Lung (tissue), 17 donors: ENCODE measurements at places on chromosomes 6 and 20. TPM values are rescaled to one million over a fixed set of nuclear protein-coding genes. Genes with fewer than 3 reads are reported as not detected.

- no peak for DNase-seq
- H3K36me3 ChIP-seq: no peaks in the 10 kb centered on the region
- no peak overlapping the region for H3K27ac ChIP-seq
- no peaks in the 10 kb centered on the region for H3K27me3 ChIP-seq
Measured at GRCh38 chr20:63128956-63129355, 87.0 kb downstream of the YTHDF1 start.

The TAP2 gene
- total RNA-seq: 15.2 TPM

- H3K27ac ChIP-seq: no peak overlapping the region
- DNase-seq: peak; percentile 14
- H3K36me3 ChIP-seq: no peaks in the 10 kb centered on the region
- no peaks in the 10 kb centered on the region for H3K4me1 ChIP-seq
- H3K4me3 ChIP-seq: no peak overlapping the region
Measured at GRCh38 chr6:139062932-139063646, 34.5 kb downstream of the ABRACL start.

The MPIG6B gene
- total RNA-seq: 0.64 TPM

GRCh38 chr20:32354592-32355416 lies 3.3 kb upstream of the ASXL1 start:
- no peaks in the 10 kb centered on the region for H3K36me3 ChIP-seq
- peaks cover 14% of the 10 kb centered on the region for H3K4me1 ChIP-seq
- H3K27me3 ChIP-seq: no peaks in the 10 kb centered on the region
- no peak overlapping the region for H3K27ac ChIP-seq
- H3K4me3 ChIP-seq: no peak overlapping the region
- no peak for DNase-seq

DNA sequence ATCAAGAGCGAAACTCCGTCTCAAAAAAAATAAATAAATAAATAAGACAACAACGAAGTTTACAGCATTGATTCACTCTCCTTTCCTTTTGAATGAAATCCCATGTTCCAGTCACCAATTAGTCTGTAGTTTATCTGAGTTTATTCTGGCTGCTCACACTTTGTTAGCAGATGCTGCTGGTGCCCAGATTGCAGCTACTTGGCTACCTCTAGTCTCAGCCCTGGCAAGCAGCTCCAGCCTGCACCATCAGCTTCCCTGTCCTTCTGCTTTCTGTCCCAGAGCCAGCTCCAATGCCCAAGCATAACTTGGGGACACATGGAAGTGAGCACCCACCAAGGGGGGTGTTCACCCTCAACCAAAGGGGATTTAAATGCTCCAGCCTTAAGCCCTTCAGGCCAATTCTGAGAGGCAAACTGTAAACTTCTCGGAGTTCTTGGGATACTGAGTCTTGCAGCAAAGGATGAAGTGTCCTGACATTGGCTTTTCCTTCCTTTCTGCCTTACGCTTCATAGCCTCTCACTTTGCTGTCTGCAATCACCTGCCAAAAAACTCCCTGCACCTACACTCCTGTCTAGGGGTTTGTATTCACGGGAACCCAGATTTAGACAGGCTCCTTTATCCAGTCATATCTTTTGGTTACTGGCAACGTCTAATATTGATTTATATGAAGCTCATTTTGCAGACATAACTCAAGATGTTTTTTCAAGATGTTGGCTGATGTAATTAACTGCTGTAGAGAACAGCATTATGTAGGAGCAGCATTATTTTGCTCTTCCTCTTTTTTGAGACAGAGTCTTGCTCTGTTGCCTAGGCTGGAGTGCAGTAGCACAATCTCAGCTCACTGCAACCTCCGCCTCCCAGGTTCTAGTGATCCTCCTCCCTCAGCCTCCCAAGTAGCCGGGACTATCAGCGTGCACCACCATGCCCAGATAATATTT lies 9.8 kb upstream of the TASP1 start:
- H3K4me3 ChIP-seq: no peak overlapping the region
- no peak overlapping the region for H3K27ac ChIP-seq
- H3K36me3 ChIP-seq: no peaks in the 10 kb centered on the region
- H3K27me3 ChIP-seq: no peaks in the 10 kb centered on the region

The HLA-DRB5 gene
- 6.4 TPM for total RNA-seq

DNA sequence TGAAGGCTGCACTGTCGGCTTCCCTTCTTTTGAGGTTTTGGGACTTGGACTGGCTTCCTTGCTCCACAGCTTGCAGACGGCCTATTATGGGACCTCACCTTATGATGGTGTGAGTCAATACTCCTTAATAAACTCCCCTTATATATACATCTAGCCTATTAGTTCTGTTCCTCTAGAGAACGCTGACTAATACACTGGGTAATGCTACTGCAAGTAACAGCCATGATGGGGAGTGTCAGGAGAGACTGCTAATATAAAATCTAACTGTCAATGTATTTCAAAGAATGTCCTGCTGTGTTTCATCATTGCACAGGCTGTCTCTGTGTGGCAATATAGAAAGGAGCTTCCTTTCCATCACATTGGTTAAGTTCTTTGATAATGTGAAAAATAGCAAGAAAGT lies 57.7 kb upstream of the UST start:
- DNase-seq: no peak
- no peaks in the 10 kb centered on the region for H3K36me3 ChIP-seq

GRCh38 chr6:161963634-161964234 lies 689.9 kb upstream of the AGPAT4 start:
- no peak overlapping the region for H3K27ac ChIP-seq
- H3K4me1 ChIP-seq: no peaks in the 10 kb centered on the region
- no peaks in the 10 kb centered on the region for H3K36me3 ChIP-seq
- H3K27me3 ChIP-seq: no peaks in the 10 kb centered on the region

DNA sequence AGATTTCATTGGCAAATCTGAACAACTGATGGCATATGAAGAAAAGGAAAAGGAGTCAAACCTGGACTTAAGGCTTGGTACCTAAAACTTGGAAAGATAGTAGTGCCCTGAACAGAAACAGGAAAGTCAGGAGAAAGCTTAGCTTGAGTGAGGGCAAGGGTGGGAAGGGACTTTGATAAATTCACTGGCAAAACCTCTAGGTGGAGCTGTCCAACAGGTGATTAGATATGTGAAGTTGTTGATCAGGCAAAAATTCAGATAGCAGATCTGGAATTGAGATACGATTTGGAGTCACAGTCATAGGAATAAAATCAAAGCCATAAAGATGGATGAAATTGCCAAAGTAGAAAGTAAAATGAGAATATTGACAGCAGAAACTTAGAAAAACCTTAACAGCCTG lies 16.1 kb upstream of the ZNF292 start:
- H3K27me3 ChIP-seq: no peaks in the 10 kb centered on the region
- H3K27ac ChIP-seq: no peak overlapping the region
- H3K4me3 ChIP-seq: no peak overlapping the region
- H3K4me1 ChIP-seq: no peaks in the 10 kb centered on the region
- no peaks in the 10 kb centered on the region for H3K36me3 ChIP-seq

DNA sequence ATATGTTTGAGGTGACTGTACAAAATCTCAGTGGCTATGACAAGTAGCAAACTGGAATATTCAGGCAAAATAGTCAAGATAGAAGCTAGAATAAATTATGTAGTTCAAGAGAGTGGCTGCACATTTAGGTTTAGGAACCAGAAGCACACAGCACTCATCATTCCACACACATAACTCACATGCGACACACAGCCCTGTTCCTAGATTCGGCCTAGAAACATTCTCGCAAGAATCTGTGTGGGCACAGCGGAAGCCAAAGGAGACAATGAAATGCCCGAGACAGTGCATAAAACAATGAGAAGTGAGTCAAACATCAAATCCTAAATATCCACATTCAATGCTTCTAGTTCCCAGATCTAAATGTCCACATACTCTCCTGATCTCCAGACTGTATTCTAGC lies 9.5 kb upstream of the SUPT3H start:
- no peaks in the 10 kb centered on the region for H3K36me3 ChIP-seq
- DNase-seq: no peak
- H3K27me3 ChIP-seq: no peaks in the 10 kb centered on the region
- H3K27ac ChIP-seq: no peak overlapping the region
- H3K4me1 ChIP-seq: no peaks in the 10 kb centered on the region

The TFAP2C gene
- 6.3 TPM for total RNA-seq

The PHACTR1 gene
- 58.8 TPM for total RNA-seq

The SLC35D3 gene
- 0.54 TPM for total RNA-seq

- H3K27me3 ChIP-seq: peaks cover 11% of the 10 kb centered on the region
- no peaks in the 10 kb centered on the region for H3K36me3 ChIP-seq
- H3K27ac ChIP-seq: no peak overlapping the region
- no peaks in the 10 kb centered on the region for H3K4me1 ChIP-seq
- H3K4me3 ChIP-seq: no peak overlapping the region
Measured at GRCh38 chr6:105909106-105909505, 177.0 kb upstream of the PRDM1 start.

DNA sequence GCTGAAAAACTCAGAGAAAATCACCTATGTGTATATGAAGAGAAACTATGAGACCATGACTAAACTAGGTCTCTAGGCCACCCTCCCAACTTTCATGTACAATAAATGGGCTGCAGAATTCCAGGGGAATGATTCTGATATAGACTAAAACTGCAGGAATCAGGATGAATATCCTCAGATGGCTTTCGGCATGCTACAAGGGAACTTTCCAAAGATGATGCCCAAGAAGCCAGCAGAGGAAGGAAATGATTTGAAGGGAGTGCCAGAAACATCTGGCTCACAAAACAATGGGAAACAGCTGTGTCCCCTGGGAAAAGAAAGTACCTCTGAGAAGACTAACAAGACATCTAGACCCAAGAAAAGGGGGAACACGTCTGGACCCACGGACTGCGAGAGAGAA lies 41.1 kb downstream of the PLN start:
- no peaks in the 10 kb centered on the region for H3K36me3 ChIP-seq
- peaks cover 5% of the 10 kb centered on the region for H3K4me1 ChIP-seq
- no peak overlapping the region for H3K4me3 ChIP-seq
- H3K27ac ChIP-seq: no peak overlapping the region

GRCh38 chr6:35088281-35089215 lies 52.6 kb downstream of the TCP11 start:
- no peak for DNase-seq
- H3K4me1 ChIP-seq: peaks cover 11% of the 10 kb centered on the region
- H3K27me3 ChIP-seq: no peaks in the 10 kb centered on the region
- H3K36me3 ChIP-seq: peaks cover 23% of the 10 kb centered on the region

The ISM1 gene
- 3.4 TPM for total RNA-seq

DNA sequence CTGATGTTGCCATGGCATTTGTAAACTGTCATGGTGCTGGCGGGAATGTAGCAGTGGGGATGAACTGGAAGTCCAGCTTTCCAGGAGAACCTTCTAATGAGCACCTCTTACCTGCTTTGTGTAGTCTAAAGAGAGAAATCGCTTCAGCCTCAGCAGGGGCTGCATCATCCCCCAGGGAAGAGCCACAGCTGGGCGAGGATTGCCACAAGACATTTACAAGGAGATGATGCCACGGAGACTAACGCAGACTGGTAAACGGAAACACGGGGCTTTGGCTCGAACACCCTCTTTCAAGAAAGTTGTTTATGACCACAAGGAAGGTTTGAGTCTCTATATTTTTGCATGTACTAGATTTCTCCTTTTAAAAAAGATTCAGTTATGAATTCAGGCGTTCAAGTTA lies 72.9 kb downstream of the CDH26 start:
- no peaks in the 10 kb centered on the region for H3K27me3 ChIP-seq
- H3K27ac ChIP-seq: no peak overlapping the region
- no peak for DNase-seq
- no peaks in the 10 kb centered on the region for H3K4me1 ChIP-seq

The FOXF2 gene
- total RNA-seq: 22.9 TPM

The CCDC170 gene
- total RNA-seq: 24.1 TPM

The OR2H1 gene
- total RNA-seq: not detected

DNA sequence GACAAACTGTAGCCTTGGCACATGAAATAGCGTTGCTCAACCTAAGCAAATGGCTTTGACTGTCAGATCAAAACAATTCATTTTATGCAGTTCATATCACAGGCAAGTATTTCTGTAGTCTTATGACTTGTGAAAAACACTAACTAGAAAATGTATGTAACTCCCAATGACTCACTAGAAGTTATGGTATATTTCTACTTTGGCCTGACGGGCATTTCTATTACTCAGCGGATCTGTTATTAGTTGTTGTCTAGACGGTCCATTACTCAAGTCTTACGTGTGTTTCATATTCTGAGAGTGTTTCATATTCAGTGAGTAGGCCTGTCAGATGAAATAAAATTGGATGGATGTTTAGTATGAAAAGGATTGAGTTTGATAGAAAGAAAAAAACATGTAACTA lies 880.9 kb downstream of the PRIM2 start:
- H3K27ac ChIP-seq: no peak overlapping the region
- H3K27me3 ChIP-seq: no peaks in the 10 kb centered on the region
- H3K4me3 ChIP-seq: no peak overlapping the region
- H3K36me3 ChIP-seq: no peaks in the 10 kb centered on the region

The TPD52L1 gene
- 15.7 TPM for total RNA-seq

GRCh38 chr6:45942953-45943352 lies 72.7 kb downstream of the CLIC5 start:
- no peak overlapping the region for H3K4me3 ChIP-seq
- H3K27me3 ChIP-seq: no peaks in the 10 kb centered on the region
- DNase-seq: no peak
- no peaks in the 10 kb centered on the region for H3K36me3 ChIP-seq
- H3K4me1 ChIP-seq: peaks cover 7% of the 10 kb centered on the region

- no peaks in the 10 kb centered on the region for H3K36me3 ChIP-seq
- H3K27ac ChIP-seq: peak overlapping the region; percentile 74
- H3K4me1 ChIP-seq: no peaks in the 10 kb centered on the region
- no peaks in the 10 kb centered on the region for H3K27me3 ChIP-seq
- DNase-seq: no peak
Measured at GRCh38 chr6:87714093-87714842, 12.2 kb upstream of the AKIRIN2 start.

The DOK5 gene
- total RNA-seq: 0.55 TPM

GRCh38 chr6:31750411-31751022 lies 10.7 kb downstream of the MSH5 start:
- no peaks in the 10 kb centered on the region for H3K27me3 ChIP-seq
- peaks cover 1% of the 10 kb centered on the region for H3K36me3 ChIP-seq
- H3K4me1 ChIP-seq: no peaks in the 10 kb centered on the region

DNA sequence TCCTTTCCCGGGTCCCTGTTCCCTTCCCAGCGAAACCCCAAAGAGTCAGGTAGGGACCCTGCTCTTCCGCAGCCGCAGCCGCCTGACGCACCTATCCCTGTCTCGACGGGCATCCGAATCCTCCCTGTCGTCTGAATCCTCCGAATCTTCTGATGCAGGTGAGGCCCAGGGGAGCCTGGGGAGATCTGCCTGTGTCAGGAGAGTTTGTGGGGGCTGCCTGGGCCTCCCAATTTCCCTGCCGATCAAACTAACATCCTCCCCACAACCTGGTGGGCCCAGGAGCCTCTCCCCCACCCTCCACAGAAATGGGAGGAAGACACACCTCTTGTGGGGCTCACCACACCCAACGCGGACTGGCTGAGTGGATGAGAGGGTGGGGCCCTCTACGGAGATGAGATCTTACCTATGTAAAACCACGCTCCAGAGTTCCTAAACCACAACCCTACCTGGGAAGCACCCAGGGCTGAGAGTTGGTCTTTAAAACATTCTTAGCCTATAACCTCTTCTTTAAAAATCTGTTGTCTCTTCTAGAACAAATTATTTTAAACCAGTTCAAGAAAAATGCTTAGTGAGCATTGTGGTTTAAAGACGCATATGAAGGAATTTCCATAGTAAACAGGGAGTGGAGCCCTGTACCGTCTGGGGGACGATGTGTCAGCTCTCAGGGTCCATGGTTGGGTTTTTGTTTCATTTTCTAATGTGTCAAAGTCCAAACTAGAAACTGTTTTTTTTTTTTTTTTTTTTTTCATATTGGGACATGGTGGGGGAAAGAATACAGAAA lies 1.7 kb downstream of the CDC25B start:
- H3K4me1 ChIP-seq: peaks cover 14% of the 10 kb centered on the region
- no peaks in the 10 kb centered on the region for H3K36me3 ChIP-seq
- no peak for DNase-seq
- peak overlapping the region; percentile 78 for H3K27ac ChIP-seq
- H3K27me3 ChIP-seq: no peaks in the 10 kb centered on the region
- peak overlapping the region; percentile 87 for H3K4me3 ChIP-seq
